Activated CD4-positive, alpha-beta memory T cell treated with anti-CD3 and anti-CD28 coated beads for 36 hours (primary cell): ENCODE measurements at places on chromosomes 12 and 14. TPM values are rescaled to one million over a fixed set of nuclear protein-coding genes. Genes with fewer than 3 reads are reported as not detected.

DNA sequence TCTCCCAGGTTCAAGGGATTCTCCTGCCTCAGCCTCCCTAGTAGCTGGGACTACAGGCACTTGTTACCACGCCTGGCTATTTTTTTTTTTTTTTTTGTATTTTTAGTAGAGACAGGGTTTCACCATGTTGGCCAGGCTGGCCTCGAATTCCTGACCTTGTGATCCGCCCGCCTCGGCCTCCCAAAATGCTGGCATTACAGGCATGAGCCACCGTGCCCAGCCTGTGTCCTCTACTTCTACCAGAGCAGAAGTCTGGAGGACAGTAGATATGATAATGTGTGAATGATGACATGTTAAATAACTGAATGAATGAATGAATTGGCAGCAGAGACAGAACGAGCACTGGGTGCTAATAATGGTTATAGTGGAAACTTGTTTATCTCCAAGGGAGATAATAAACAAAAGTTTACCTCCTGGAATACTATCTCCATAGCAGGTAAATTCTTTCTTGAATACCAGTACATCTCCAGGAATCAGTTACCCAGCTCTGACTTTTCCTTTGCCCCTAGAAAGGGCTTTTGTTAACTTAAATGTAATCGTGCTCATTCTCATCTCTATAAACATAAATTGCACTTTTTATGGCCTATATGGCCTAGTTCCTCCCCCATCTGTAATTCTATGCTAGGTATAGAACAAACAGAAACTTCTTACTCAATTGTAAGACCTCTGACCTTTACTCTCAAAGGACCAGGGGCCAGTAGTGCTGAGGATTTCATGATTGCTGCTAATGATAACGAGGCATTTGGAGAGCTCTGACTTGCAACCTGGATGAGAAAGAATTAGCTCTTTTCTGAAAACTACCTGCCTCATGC lies 7.2 kb upstream of the LGALS3 start:
- DNase-seq, result no peak

DNA sequence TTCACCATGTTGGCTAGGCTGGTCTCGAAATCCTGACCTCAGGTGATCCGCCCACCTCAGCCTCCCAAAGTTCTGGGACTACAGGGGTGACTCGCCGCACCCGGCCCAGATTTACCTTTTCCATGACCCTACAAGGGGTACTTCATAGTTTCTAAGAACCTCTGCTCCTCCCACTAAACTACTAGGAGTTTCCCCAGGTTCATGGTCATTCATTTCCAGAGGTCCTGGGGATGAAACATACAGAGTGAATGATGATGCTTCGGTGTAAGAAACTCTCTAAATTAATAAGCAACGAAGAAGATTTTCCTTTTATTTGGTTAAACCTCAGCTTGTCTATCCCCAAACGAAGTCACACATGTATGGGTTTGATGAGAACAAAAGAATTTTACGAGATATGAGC lies 56.9 kb downstream of the AMN start:
- peak; percentile 44 for DNase-seq

Gene ACVRL1
- total RNA-seq, result not detected

DNA sequence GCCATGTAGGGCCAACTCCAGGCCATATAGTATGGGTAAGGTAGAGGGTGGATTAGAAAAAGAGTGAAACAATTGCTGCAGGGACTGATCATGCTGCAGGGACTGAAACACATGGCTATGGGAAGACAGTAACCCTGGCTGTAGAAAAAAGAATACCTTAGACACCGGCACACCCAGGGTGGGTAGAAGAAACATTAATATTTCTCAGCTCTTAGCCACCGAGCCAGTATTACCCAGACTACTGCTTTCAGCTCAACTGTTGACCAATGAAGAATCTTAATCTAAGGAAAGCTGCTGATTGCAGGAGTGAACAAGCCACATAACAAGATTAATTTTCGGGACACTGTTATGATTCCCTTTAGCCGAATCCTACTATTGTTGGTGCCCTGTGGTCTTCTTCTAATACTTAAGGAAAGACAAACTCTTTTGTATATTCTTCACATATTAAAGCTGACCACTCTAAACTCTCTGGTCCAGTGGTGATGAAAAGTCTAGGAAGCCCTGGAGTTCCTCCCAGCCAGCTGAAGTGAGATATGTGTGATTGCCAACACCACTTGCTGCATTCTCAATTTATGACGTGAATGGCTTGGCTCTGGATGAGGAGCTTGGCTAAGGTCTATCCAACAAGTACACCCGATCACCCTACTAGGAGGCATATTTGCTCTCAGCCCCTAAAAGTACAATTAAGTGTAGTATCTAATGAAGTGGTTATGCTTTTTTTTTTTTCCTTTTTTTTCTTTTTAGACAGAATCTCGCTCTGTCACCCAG lies 69.2 kb downstream of the NOVA1 start:
- DNase-seq, result no peak

DNA sequence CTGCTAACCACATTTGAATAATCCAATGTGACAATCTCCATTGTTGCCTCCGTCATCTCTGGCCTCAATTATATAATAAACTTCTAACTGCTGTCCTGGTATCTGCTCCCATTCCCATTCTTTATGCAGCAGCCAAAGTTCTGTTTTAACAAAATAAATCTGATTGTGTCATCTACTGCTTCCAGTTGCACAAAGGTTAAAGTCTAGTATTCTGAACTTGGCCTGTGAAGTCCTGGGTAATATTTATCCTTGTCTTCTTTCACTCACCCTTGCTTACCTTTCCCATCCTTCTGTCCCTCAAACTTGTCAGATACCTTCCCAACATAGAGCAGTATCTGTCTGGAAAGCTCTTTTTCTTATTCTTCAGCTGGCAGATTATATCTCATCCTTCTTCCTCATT lies 19.3 kb upstream of the STRAP start:
- DNase-seq, result no peak

DNA sequence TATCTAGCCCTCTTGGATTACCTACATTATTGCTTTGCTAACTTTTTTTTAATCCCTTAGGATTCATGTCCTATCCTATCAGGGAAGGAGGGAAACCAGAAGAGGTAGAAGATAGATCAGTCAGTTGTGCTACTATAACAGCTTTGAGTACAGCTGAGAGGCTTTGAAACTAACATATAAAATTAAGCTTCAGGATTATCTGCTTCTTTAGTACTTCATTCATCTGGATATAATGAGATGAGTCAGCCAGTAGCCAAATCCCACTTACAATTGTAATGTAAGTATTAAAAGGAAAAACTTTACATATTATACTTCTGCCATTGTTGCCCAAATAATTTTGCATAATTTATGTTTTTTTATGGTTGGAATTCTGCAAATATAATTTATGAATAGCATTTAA lies 33.4 kb upstream of the ANO6 start:
- DNase-seq, result no peak

- no peak for DNase-seq
These were observed 35.4 kb downstream of the TNFAIP2 start for GRCh38 chr14:103158688-103159087.
